ENCODE measurements at places on chromosomes 6 and 20. TPM values are rescaled to one million over a fixed set of nuclear protein-coding genes. Genes with fewer than 3 reads are reported as not detected.

- DNase-seq = no peak
Observed at GRCh38 chr6:128821116-128821515, 61.8 kb upstream of the LAMA2 start.

DNA sequence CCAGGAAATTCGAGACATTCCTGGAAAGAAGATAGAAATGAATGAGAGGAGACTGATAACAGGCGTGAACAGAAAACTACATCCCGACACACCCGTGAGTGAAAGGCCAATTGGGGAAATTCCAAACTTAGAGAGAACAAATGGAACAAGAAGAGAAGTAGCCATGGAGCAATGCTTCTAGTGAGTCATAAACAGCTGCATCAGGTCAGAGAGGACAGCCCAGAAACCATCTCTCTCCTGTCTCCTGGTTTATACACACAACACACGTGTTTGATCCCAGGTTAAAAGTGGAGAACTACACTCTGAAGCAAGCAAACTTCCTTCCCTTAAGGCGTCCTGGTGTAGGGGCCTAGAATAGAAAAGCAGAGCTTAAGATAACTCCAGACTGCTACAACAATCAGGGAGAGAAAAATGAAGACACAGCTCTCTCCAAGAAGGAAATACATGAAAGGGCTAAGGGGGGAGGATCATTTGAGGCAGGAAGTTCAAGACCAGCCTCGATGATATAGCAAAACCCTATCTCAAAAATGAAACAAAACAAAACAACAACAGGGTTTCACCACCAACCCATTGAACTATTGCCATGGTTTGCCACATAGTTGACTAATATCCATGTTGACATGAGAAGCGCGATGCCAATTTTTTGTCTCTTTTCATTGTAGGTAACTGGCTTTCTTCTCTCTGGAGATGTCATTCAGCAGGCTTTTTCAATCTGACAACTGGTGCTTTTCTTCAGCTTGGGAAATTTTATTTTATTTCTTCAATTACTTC is 26.9 kb downstream of the NRN1 start:
- DNase-seq = no peak

DNA sequence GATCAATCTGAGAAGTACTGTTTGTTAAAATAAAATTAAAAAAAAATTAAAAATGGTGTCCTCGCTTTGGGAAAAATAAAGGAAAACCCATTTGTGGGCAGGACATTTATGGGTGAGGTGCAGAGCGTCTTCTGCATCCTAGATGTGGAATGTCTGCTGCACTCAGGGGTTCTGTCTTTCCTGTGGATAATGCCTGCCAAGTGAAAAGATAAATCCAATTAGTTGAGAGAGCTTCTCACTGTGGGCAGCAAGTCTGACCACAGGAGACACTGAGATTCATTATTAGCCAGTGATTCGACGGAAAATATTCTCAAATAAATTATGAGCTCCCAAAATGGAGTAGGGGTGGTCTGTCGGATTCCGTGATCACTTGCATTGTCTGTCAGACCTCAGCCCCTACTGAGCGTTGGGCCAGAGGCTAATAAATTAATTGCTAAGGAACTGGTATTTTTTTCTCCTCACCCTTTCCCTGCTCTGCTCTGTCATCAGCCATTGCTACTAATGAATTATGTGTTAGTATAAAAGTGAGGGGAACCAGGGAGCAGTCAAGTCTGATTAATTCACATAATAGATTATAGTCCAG is 10.0 kb downstream of the GMPR start:
- no peak for DNase-seq

DNA sequence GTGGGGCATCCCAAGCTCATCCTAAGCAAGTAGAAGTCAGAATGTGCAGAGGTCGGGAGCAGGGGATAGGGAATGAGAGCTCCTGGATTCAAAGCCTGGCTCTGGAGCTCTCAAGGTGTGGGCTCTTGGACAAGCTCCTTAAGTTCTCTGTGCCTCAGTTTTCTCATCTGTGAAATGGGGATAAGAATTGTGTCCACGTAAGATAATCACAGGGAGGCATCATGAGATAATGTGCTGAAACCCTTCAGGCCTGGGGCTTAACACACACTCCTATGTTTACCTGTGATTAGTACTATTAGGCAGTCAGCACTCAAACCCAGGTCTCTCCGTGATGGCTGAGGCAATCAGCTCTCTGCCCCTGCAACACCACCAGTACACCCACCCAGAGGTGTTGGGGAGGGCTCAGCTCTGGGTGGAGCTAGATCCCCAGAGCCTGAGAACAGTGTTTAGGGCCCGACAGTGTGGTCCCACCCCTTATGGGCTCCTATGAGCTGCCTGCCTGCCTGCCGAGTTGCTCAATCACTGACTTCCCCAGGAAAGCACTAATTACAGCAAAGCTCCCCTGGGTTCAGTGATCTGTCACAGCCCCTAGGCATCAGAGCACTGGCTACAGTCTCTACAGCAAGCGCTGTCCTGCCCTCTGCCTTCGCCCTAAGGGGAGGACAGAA is 6.3 kb upstream of the SIRPA start:
- peak; percentile 60 for DNase-seq

GRCh38 chr6:6587696-6588063 is 840 bp upstream of the LY86 start:
- no peak for DNase-seq

Gene NPEPL1
- total RNA-seq = 4.1 TPM

Gene ABHD12
- total RNA-seq = 72.1 TPM

- peak; percentile 54 for DNase-seq
Observed at GRCh38 chr6:39137245-39137644, 22.3 kb upstream of the SAYSD1 start.

- DNase-seq = no peak
Observed at GRCh38 chr6:98137391-98137790, 697.0 kb upstream of the POU3F2 start.

Gene CABLES2
- 10.2 TPM for total RNA-seq

DNA sequence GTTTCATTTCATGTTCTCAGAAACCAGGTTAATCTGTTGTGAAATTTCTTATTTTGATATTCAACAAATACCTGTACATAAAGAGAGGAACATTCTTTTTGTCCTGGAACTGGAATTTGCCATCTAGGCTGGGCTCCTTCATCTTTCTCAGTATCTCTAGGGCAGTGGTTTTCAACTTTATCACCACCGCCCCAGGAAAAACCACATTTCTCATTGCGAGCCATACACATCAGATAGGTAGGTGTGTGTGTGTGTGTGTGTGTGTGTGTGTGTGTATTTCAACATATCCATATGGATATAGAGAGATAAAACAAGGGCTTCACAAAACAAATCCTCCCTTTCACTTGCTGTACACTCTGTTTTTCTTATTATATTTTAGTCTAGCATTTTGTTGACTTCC is 24.1 kb downstream of the BFSP1 start:
- no peak for DNase-seq

DNA sequence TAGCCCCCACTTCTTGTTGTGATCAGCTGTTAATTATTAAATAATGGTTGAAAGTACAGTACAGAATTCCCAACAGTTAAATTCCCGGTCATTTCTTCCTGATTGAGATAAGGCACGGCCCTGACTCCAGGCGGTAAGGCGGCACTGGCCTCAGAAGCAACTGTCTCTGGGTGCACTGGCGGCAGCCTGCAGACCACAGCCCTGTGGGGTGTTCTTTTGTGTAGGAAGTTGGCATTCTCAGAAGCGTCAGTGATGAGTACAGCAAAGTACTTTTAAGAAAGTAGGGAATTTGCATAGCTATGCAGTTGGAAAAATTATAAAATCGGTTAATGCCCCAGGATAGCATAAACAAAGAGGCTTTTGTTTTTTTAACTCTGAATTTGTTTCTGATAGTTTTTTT is 50.5 kb downstream of the SAMD5 start:
- DNase-seq = no peak
